Stimulated activated CD4-positive, alpha-beta T cell treated with anti-CD3 and anti-CD28 coated beads, Interleukin-4, amount 100 ng/mL, for 1 hour (primary cell): ENCODE measurements at places on chromosomes 11 and 22.

- DNase-seq, result no peak
Observed at GRCh38 chr11:40417627-40418026, 1041.8 kb downstream of the LRRC4C start.

- no peak for DNase-seq
Observed at GRCh38 chr22:38734421-38735100, 21.2 kb downstream of the SUN2 start.

DNA sequence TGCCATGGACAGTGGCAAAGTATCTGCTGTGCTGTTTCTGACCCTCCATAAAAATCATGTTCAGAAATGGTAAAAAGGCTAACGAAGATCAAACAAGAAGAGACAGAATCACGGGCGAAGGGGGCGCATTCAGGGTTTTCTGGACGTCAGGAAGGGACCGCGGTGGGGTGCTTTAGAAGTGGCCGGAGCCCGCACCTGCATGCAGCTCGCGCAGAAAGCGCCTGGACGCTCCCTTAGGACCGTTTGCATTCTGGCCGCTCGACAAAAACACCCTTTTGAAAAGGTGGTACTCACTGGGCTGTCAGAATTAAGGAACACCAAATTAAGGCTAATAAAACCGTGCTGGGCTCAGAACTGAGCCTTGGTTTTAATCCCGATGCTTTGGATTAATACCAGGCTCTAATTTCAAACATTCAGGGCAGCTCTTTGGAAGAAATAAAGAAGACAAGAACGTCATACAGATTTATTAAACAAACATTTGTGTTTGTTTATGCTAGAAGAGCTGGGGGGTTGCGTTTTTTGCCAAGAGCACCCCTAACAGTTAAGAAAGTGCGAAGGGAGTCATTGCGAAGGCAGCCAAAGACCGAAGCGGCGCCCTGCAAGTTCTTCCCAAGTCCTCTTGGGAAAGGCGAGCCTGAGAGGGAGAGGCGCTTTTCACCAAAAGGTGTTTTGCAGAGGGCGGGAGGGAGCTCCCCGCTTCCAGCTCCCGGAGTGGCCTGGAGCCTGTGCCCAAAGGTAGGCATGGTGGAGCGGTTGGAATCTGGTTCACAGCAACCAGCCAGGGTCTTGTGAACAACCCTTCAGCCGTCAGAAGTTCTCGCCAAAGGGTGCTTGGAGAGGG is 47.7 kb upstream of the DBX1 start:
- no peak for DNase-seq

DNA sequence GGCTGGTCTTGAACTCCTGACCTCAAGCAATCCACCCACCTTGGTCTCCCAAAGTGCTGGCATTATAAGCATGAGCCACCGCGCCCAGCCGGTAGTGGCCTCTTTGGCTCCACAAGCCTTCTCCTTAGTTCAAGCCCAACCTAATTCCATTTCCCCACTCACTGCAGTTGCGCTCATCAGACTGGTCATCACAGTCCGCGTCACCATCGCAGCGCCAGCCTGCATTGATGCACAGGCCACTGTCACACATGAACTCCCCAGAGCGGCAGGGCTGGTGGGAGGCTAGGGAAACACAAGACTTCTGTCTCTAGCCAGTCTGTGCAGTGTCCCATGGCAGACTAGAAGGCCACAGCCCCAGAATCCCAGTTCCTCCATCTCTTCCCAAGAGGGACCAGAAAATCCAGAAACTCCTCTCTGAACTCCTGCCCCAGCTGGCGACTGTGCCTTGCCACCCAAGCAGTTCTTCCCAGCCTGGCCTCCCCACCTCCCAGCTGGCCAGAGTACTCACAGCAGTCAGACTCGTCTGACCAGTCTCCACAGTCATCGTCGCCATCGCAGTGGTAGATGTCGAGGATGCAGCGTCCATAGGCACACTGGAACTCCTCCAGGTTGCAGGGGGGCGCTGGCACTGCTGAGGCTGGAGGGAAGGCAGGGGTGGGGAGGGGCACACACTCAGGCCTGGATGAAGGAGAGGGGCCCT is 19.8 kb downstream of the LRP4 start:
- DNase-seq, result no peak

GRCh38 chr11:10969387-10969786 is 111.5 kb upstream of the ZBED5 start:
- no peak for DNase-seq

DNA sequence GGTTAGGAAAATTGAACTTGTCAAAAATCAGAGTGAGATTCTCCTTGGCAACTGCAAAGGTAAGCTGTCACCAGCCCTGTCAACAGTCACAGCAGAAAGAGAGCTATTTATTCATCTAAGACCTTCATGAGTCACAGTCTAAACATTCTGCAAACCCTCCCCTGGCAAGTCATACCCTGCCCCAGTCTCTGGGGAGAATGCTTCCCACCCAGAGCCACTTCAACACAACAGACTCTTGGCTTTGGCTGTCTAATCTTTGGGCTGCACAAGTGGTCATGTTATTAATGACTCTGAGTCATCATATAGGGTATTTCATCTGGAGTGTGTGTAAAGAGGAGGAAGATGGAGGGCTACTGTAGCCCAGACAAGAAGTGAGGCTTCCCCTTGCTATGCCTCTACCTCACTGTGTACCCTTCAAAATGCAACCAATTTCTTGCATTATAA is 153.4 kb downstream of the CCDC34 start:
- no peak for DNase-seq

DNA sequence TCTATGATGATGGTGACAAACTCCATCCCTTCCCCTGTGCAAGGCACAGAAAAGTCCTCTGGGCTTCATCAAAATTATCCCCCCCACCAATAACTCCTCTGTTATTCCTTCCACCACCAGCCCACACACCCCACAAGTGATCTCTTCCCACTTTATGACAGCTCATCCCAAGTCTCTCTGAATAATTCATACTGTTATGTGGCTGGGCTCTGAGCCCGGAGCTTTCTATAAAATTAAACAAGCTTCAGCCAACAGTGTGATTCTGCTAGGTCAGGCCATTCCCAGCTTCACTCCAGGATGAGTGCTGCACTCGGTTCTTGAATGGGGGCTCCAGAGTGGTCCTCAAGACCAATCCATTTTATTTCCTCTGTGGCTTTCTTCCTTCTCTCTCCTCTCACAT is 83.0 kb downstream of the INSC start:
- no peak for DNase-seq

DNA sequence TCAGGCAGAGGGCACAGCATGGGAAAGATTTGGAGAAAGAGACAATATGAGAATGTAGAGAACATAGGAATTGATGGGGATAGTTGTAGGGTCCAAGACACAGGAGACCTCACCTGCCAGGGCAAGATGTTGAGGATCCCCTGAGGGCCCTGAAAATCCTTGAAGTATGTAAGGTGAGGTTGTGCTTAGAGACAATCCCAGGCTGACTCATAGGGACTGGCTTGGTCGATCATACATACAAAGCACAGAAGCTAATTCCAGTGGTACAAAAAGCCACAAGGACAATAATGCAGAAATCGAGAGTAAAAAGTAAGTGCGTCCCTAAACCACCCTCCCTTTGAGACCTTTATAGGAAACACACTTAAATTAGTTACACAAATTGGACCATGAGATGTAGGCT is 468.2 kb downstream of the MIAT start:
- no peak for DNase-seq

DNA sequence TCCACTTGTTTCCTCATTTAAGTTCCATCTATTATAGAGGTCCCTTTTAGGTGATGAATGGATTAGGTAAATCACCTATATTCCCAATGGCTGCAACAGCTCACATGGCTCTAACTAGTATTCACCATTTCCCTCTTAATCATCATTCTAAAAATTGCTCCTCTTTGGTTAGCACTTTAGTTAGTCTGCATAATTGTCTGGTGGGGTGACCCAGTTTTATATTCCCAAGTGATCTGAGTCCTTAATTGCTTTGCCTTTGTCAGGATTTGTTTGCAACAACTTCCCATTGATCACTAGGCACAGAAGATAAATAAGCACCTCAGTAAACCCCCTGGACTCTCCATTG is 395.2 kb downstream of the RAB38 start:
- no peak for DNase-seq

GRCh38 chr22:24435323-24435645 is 7.9 kb downstream of the ADORA2A start:
- no peak for DNase-seq

DNA sequence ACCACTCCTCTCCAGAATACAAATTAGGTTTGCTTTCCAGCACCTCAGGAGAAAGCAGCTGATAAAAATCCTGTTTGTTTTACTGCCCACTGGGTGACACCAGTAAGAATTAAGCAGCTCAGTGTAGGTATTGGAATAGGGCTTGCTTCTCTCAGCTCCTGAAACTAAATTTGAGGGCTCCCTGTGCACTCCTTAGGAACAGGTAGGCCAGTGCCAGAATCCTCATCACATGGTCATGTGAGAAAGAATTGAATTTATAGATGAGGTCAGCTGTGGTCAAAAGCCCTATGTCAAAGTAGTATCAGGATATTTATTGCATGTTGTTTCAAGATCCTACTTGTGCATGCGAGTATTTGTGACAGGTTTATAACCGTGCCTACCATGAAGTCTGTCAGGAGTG is 1.0 kb downstream of the PRSS23 start:
- DNase-seq, result no peak

- peak; percentile 22 for DNase-seq
Observed at GRCh38 chr11:117096201-117096991, 1.8 kb downstream of the SIK3 start.

DNA sequence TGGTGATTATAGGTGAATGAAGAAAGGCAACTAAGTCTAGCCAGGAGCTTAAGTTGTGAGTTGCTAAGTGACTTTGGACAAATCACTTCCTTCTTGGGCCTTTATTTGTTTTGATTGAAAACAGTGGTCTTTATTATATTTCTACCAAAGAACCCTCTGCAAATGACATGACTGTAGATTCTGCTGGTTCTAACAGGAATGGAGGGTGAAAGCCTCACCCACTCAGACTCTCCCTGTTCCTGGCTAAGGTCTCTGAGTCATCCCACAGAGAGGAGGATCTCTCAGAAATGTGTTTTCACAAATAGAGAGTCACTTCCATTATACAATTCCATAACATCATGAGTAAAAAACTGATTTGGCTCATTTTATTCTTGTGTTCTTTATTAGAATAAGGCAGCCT is 583.9 kb upstream of the LRRC4C start:
- DNase-seq, result no peak

DNA sequence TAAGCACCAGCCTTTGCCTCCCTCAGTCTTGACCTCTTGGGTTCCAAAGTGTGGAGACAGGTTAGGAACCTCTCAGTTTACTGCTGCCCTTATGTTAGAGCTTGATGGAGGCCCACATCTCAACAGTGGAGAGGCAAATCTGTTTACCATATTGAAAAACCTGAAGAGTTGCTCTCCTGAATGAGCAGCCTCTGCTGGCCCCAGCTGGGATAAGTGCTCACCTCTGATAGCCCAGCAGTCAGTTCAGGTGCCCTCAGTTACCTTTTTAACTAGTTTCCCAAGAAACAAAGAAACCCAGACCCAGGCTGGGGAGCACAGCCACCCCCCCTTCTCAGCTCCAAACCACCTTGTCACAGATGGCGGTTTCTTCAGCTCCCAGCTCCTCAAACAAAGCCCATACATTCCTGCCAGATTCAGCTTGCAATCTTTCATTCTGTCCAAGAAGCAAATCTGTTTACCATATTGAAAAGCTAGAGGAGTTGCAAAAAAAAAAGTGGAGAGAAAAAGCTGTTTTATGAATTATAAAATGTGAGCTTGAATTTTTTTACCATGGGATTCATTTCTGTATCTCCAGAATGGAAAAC is 57.2 kb downstream of the PPFIBP2 start:
- DNase-seq, result no peak

- no peak for DNase-seq
Observed at GRCh38 chr22:37063431-37064420, 12.2 kb downstream of the KCTD17 start.

DNA sequence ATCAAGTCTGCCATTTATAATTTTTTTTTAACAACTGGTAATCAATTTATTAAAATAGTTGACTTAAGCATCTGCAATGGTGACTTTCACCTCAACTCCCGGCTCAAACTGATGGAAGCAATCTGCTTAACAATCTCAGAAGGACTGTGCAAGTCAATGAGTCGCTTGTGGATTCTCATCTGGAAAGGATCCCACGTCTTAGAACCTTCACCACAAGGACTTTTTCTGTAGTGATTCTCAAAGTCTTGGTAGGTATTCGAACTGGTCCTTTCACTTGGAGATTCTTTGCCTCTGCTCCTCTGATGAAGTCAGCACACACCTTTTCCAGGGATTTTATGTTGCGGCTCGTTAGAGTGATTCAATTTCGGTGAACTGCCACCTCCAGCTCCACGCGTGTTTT is 7.3 kb downstream of the RSF1 start:
- DNase-seq, result no peak

DNA sequence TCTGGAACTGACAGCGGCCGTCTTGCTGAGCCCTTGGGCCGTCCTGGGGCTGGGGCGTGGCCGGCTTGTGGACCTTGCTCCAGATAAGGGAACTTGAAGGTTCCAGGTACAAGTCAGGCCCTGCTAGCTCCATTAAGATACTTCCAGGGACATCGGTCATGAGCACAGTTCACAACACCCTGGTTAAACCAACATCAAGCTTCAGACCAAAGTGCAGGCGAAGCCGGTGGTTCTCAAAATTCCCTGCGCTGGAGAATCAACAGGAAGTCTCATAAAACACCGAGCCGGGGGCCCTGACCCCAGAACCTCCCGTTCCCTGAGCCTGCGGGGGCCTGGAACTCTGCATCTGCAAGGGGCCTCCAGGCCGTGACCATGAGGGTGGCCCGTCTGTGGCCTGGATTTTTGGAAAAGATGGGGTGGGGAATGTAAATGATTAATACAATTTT is 1043.8 kb downstream of the BRD1 start:
- DNase-seq, result no peak

- no peak for DNase-seq
Observed at GRCh38 chr11:112253605-112254242, 6.9 kb downstream of the PLET1 start.

- no peak for DNase-seq
Observed at GRCh38 chr11:60912223-60912850, 1.6 kb upstream of the TMEM109 start.

DNA sequence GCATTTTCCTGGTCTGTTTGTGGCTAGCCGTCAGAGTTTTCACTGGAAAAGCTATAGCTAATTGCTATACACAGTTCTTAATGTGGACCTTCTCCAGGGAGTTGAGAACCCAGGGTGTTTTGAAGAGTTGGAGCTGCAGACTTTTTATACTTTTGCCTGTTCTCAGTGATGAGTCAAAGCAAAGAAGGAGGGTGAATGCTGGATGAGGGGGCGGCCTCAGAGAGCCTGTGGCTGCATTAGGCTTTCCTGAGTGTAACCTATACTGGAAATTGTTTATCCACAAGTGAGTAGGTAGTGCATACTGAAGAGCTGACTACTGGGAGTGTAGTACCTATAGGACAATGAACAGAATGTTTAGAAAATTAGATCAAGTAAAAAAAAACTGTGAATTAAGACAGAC is 79.7 kb upstream of the HORMAD2 start:
- no peak for DNase-seq

DNA sequence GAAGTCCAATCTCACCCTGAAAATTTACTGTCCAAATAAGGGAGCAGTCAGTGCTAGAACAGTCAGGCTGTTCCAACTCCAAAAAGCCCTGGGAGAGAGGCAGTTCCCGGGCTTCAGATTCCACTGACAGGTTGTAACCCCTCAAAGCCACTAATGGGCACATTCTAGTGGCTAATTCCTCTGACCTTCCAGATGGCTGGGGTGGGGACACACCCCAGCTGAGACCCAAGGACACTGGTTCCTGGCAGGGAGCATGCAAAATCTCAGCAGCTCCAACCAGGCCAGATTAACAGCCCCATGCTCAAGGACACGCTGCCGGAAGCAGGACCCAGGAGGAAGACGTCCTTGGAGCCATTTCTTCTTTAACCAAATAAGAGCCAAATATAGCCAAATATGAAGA is 92.7 kb downstream of the RPL27A start:
- no peak for DNase-seq
